ENCODE measurements at places on chromosomes 3 and 15.

DNA sequence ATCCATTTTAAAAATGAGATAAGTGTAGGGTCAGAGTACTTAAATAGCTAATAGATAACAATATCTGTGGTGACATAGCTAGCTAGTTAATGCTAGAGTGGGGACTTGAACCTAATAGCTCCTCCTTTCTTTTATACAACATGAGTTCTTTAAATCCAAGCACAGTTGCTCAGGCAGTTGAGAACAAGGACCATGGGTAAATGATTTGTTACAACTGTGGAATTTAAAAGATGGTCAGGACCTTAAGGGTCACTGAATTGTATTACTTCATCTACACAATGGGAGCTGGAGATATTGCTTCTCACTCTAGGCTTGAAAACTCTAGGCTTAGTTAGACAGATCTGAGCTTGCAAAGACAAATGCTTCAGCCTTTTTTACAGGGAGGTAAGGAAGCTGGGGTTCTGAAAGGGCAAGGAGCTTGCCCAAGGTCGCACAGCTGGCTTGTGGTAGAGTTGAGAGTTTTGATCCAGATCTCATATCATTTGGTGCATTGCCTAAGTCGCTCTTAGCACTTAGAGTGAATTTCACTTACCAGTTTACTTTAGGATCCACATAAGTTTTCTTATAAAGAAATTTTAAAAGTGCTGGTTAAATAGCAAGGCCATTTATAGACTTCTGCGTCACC, 90.2 kb downstream of the EDEM1 start:
- no peak for DNase-seq

GRCh38 chr3:188296761-188297612, 143.0 kb downstream of the LPP start:
- DNase-seq: no peak

DNA sequence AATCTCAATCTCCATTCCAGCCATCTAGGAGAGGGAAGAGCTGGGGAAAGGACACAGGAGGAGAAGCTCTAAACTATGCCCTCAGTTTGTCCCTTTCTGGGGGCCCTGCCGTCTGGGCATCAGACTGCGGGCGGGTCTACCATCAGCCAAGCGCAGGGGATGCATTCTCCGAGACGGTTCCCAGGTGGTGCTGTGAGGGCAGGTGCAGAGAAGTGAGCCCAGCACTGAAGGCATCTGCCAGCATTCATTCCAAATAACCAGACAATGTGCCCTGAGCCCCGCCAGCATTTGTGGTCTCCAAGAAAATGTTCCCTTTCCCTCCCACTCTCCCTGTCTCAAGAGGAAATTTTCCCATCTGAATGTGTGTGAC, 265.7 kb downstream of the XXYLT1 start:
- DNase-seq: no peak

DNA sequence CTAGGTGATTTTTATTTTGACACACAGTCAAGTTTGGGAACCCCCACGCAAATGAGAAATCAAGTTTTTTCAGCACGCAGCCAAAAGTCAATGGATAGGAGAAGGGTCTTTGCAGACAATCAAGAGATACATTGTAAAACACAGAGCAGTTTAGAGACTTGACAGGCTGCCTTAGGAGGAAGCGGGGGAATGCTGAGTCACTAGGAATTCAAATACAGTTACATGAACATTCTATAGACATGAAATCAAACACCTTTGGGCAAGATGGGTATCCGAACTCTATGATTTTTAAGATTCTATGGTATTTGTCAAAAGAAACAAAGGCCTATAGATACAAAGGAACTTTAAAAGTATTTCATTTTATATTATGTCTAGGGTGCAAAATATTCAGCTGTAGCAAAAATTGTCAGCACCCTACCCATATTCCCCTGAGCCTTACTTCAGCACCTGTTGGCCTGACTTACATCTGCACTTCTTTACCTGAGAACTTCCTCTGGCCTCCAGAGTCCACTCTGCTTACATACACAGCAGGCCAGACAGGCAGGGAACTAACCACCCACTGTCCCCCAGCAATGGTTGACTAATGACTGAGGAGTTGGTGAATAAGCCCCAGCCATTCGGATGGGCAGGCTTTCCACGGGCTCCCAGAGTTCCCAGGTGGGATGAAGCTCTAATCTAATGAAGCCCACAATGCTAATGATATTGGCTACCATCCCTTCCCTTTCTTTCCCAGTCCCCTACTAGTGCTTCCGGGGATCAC, 289.3 kb upstream of the RORA start:
- DNase-seq: no peak

- no peak for DNase-seq
These were observed 68.2 kb downstream of the RYR3 start for GRCh38 chr15:33378866-33379480.

DNA sequence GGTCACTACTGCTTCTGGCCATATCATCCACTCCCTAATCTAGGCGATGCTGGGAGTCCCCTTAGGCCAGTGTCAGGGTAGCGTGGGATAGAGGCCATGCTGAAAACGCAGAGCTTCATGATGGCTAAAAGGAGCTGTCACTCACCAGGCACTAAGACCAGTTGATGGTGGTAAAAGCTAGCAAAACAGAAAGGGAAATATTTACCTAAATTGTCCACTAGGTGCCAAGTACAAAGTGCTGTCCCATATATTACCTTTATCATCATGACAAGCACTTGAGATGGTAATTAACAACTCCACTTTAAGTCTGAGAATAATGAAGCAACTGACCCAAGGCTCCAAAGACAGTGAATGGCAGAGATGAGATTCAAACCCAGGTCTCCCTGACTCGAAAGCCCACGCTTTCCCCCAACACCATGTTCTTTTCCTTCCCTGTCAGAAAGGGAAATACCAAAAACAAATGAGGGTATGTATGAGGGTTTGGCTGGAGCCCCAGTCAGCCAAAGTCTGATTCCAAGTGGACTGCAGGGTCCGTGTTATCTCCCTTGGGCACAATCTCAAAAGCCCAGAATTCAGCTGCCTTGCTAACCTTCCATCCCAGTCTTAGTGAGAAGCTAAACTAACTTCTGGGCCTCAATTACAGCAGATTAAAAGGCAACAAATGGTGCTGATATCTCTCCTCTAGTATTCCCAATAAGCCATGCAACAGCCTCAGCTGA, 84.7 kb downstream of the RBPMS2 start:
- no peak for DNase-seq

- no peak for DNase-seq
These were observed 144.7 kb upstream of the PEX5L start for GRCh38 chr3:180181387-180181786.

DNA sequence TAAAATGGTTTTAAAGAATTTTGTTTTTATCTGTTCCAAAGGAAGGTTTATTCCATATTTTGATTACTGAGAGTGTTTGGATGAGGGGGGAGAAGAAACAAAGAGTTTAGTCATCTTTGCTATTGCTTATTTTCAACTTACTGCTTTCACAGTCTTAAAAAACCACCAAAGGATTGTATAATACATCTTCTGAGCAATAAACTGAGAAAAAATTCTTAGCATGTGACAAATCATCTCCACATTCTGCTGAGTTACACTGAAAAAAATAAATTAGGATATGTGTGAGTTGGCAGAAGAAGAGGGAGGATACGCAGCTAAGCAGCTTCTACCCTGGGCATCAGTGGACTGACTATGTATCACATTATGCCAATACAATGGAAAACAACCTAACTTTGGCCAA, 23.2 kb upstream of the ACTC1 start:
- no peak for DNase-seq

DNA sequence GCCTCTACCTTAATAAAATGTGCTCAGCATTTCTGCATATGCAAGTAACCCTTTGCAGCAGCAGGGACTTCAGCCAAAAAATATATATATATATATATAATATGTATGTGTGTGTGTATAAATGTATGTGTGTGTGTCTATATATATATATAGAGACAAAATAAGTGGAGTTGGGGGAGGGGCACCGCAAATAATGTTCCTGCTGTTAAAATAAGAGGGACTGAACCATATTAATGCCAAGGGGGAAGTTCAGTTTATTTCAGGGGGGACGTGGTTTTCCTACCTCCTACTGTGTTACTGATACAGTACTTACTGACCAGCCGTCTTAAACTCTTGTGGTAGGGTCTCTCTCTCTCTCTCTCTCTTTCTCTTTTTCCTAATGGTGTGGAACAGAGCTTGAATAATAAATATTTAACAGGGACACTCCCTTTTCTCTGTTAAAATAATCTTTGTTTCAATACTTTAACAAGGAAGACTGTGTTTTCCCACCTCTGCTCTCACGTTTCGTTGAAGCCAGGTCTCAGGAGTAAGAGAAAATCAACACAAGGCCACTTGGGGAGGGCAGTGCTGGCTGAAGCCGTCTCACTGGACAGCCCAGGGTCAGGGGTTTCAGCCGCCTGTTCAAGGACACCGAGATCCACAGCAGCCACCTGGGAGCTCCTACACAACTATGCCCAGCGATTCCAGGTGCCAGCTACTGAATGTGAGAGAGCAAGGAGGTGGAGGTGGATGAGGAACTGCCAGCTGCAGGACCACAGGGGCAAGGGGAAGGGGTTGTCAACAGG, 42.8 kb upstream of the ADAMTSL3 start:
- DNase-seq: no peak

- no peak for DNase-seq
These were observed 34.3 kb upstream of the NEO1 start for GRCh38 chr15:73017987-73018386.

GRCh38 chr15:51589881-51590568, 32.5 kb downstream of the DMXL2 start:
- DNase-seq: no peak

DNA sequence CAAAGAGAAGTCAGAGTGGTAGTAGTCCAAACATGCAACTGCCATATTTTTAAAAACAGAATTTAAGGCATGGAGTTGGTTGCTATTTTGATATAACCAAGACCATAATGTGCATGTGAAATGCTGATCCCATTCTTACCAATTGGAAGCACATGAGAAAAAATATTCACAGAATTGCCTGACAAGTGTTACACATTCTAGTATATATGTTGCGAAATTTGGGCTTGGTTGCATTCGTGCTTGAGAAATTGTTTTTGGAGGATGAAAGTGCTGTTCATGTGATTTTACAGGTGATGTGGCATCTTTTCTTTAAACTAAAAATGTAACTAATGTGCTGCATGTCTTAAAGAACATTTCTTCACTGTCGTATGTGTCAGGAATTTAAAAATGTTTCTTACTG, 199.7 kb downstream of the CHL1 start:
- no peak for DNase-seq

DNA sequence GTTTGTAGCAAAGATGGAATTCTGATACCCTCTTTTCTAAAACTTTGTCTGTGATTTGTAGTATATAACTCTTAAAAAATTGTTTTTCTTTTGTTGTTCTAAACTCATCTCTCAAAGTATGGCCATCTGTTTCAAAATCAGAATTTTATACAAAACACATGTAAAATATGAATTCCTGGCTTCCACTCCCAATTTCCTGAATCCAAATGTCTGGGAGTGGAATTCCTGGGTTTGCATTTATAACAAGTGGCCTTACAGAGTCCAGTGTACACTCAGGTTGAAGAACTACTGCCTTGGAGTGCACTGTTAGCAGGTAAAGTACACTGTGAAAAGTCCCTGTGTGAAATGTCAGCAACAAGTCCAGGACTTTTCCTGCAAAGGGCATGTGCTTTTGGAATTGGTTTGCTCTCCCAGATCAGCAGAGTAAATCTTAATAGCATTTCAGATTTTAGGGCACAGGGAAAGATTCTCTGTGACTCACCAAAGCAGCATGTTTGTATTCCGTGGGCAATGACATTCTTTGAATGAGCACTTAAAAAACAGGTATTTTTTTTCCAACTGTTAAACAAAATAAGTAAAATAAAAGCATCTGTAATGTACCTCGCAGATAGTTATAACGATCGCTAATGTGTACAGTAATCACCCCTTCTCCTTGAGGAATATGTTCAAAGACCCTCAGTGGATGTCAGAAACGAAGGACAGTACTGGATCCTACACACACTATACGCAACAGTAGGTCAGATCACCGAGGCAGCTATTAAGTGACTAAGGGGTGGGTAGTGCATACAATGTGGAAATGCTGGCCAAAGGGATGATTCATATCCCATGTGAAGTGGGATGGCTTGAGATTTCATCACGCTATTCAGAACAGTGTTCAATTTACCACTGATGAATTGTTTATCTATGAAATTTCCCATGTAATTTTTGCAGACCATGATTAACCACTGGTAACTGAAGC, 2.0 kb upstream of the CLDN16 start:
- no peak for DNase-seq

DNA sequence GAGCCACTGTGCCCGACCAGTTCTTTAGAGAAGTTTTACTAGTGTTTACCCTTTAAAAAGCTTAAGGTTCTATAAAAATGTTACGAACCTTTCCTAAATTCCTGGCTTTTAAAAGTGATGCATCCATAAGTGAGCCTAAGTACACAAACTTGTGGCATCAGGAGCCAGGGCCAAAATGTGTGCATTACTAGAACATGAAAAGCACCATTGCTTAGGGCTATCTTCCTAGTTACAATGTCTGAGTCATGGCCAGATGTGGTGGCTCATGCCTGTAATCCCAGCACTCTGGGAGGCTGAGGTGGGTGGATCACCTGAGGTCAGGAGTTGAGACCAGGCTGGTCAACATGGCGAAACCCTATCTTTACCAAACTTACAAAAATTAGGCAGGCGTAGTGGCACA, 39.9 kb downstream of the LEO1 start:
- no peak for DNase-seq

DNA sequence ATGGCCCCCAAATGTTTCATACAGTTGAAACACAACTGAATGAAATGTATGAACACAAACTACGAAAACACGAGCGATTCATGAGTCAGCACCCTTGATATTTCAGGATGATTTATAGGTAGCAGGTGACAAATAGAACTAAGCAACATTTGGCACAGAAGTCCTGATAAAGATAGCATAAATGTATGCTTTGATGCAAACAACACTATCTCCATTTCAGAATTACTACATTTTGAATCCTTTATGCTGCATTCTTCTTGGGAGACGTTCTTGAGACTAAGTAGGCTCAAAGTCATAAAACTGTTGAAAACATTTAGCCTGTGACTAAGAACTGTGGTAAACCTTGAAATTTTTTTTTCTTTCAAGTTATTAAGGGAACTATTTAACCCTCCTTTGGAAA, 200.3 kb upstream of the ICE2 start:
- no peak for DNase-seq

DNA sequence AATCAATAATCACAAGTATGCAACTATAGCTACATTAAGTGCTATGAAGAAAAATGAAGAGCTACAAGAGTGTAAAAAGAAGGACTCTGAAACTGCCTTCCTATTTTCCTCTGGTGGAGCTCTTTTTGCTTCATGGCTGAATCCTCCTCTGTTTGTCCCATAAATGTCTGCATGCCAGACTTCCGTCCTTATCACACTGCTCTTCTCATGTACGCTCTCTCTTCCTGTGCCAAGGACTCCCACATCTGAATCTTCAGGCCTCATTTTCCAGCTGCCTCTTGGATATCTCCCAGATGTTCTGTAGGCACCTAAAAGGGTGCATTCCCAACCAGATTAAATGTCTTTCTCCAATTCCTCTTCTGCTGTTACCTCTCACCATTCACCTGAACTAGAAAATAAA, 123.7 kb downstream of the MECOM start:
- no peak for DNase-seq

- no peak for DNase-seq
These were observed 91.9 kb downstream of the NAALADL2 start for GRCh38 chr3:174951034-174951433.

- no peak for DNase-seq
These were observed 121.7 kb downstream of the EDEM1 start for GRCh38 chr3:5309171-5309570.

GRCh38 chr15:69662645-69663000, 210.0 kb downstream of the RPLP1 start:
- DNase-seq: no peak

- DNase-seq: no peak
These were observed 5.1 kb downstream of the PPP1R2 start for GRCh38 chr3:195537995-195538394.

Measured in activated CD8-positive, alpha-beta memory T cell treated with anti-CD3 and anti-CD28 coated beads for 1 hour (primary cell).